ENCODE measurements at places on chromosomes 11 and 22.

DNA sequence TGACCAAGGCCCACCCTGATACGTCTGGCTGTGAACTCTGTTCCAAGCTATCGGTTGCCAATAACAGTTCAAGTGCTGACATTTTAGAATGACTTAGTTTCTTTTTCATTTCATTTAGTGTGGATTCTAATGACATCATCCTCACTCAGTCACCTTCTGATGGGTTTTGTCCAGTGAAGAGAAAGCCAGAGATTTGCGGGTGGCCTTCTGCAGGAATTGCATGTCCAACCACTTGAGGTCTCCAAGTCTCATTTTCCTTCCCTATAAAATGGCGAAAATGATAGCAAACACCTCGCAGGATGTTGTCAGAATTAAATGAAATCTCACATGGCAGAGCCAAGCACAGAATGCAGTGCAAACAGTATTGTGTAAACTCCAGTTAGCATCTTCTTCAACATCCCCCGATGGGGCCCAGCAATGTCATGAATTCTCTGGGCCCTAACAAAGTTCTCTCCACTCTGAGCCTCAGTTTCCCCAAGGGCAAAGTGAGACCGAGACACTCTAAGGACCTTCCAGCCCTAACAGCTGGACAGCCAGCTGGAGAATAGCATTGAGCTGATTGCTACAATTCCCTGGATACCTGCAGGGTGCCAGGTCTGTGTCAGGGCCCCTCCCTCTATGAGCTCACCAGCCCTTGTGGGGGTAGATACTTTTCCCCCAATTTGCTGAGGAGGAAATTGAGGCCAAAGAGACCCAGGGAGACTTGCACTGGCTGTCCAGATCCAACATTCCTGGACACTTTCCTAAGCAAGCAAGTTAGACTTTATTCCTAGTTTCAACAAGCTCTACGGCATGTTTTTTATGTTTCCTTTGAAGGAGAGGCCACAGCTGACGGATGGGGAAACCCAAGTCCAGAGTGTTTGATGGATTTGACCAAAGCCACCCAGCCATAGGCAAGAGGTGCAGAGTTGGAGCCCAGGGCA, 286.7 kb downstream of the MN1 start:
- no peak for DNase-seq

DNA sequence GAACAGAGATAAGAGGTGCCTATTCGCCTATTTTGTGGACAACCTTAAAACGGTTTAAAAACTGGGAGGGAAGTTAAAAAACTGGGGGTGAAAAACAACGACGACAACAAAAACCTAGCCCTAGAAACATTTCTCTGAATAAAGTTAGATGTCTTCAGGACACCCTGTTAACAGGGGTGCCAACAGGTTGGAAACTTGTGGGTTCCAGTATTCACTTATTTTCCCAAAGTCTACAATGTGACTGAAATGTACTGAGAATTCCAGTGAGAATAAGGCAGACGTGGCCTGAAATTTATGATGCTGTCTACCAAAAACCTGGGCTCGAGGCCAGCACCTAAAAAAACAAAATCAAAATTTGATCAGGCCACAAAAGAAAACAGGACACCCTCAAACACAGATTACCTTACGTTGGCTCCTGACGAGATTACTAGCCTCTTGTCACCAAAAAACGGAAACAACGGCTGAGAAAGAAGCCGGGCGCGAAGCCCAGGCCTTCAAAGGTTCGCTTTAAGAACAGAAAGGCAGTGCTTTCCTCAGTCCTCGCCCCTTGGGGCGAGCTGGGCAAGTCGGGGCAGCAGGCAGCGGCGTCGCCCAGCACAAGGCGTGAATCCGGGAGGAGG, 906 bp downstream of the CCDC90B start:
- no peak for DNase-seq

DNA sequence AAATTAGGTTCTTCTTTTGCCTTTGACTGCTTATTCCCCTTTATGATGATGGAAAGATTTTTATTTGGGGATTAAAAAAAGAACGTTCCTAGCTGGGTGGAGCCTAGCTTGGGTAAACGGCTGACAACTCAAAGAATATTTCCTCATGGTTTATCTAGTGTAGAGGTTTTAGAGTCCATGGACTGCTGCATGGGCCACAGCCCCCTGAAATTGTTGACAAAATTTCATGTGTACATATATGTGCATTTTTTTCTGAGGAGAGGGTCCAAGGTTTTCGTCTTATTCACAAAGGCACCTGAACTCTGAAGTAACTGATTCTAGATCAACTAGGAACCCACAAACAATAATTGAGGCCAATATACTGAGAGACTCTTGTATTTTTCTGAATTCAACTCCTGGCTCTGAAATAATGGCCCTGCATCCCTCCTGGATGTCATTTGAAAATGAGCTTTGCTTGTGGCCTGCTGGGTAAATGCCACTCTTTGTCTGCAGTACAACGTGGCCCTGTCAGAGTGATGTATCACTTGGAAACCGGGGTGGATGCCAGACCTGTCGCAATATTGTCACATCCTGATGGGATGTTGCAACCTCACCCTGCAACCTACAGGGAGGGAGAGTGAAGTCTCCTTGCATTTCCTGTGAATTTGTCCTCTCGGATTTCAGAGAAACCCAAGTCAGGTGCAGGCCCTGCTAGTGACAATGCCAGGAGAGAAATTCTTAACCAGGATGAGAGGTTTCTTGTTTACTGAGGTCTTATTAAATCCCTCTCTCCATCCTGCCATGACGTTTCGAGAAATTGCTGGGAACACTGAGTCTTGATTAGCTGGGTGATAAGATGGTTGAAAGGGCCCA, 33.8 kb downstream of the EHF start:
- DNase-seq: peak; percentile 56

- DNase-seq: no peak
Observed at GRCh38 chr11:109775686-109776085, 317.5 kb upstream of the ZC3H12C start.

DNA sequence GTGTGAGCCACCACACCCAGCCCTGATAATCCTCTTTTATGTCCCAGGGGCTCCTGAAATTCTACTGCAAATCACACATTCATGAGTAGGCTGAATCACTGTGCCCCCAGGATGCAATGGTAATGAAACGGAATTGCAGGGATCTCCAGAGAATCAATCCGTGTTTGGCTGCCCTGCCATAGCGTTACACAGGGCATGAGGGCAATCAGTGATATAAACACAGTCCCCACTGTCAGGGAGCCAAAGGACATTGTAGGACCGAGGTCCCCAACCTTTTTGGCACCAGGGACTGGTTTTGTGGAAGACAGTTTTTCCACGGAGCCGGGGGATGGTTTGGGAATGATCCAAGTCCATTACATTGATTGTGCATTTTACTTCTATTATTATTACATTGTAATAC, 9.0 kb upstream of the PLA2G6 start:
- no peak for DNase-seq

GRCh38 chr11:109998921-109999320, 94.3 kb upstream of the ZC3H12C start:
- no peak for DNase-seq

DNA sequence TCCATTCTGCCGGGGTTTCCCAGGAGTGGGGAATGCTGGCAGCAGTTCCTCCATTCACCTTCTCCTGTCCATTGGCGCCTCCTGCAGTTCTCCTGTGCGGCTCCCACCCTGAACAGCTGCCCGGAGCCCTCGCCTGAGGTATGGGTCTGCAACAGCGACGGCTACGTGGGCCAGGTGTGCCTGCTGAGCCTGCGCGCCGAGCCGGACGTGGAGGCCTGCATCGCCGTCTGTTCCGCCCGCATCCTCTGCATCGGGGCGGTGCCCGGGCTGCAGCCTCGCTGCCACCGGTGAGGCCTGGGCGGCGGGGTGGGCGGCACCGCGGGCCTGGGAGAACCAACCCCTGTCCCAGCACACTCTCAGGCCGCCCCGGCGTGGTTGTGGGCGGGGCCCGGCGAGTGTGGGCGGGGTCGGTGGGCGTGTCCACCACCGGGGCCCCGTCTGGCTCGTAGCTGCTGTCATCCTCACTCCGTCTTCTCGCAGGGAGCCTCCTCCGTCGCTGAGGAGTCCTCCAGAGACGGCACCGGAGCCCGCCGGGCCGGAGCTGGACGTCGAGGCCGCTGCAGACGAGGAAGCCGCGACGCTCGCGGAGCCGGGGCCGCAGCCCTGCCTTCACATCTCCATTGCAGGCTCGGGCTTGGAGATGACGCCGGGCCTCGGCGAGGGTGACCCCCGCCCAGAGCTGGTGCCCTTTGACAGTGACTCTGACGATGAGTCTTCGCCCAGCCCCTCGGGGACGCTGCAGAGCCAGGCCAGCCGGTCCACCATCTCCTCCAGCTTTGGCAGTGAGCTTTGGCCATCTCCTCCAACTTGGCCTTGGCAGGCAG, 14.0 kb upstream of the RELT start:
- DNase-seq: no peak

DNA sequence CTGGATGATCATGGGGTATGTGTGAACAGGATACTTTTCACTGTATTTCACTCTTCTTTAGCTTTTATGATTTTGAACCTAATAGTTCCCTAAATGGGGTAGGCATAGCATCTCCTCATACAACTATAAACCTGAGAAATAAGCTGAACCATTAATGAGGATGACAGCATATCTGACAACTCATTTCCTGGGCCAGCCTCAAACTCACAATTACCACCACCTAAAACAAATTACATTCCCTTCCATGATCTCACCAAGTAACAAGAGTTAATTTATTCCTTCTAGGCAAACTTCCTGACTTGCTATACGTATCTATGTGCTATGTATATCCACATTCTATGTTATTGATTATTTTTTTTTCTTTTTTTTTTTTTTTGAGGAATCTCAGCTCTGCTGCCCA, 23.0 kb downstream of the SIK3 start:
- no peak for DNase-seq

DNA sequence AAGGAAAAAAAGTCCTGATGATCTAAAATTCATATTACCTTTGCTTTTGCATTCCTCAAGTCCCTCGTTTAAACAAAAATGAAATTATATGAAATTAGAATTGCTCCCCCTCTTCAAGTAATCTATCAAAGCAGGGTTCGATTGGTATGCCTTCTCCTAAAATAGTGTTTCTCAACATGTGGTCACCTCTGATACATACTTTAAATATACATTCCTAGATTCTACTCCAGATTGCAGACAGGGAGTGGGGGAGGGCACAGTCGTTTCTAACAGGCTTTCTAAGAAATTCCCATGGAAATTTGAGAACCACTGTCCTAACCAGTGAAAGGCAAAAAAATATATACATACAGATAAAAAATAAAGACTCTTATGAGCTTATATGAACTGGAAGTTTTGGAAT, 22.6 kb upstream of the IRAG1 start:
- DNase-seq: peak; percentile 71

- DNase-seq: no peak
Observed at GRCh38 chr11:128879817-128880216, 11.3 kb upstream of the KCNJ5 start.

DNA sequence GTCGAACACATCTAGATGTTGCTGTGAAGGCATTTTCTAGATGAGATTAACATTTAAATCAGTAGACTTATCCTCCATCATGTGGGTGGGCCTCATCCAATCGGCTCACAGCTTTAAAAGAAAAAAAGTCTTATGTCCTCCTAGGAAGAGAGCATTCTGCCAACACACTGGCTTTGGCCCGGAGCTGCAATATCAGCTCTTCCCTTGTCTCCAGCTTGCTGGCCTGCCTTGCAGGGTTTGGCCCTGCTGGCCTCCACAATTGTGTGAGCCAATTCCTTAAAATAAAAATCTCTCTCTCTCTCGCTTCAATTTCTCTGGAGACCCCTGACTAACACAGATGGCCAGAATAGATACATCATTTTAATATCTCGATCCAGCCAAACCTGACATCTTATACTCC, 13.1 kb upstream of the ABCC8 start:
- DNase-seq: no peak

DNA sequence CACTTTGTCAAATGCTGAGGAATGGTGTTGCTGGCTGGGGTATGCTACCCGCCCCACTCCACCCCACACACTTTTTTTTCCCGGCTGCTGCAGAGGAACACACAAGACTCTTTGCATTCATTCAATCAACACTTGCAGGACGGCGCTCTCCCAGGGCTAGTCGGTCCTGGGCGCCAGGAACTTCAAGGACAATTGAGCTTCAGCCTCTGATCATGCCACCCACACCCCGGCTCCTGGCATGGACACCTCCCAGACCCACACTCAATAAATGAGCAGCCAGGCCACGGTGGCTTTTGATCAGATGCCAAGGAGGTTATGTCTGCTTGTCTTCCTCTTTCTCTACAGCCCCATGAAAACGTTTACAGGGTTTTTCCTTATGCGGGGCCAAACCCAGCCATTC, 19.8 kb downstream of the TPST2 start:
- no peak for DNase-seq

GRCh38 chr11:113865873-113866272, 9.5 kb downstream of the USP28 start:
- DNase-seq: no peak

GRCh38 chr22:30246814-30247376, 336 bp upstream of the LIF start:
- no peak for DNase-seq

GRCh38 chr22:29313126-29313575, 2.3 kb downstream of the RASL10A start:
- DNase-seq: peak; percentile 68

GRCh38 chr11:5013012-5013411, 18.4 kb downstream of the OR51L1 start:
- no peak for DNase-seq

- no peak for DNase-seq
Observed at GRCh38 chr11:61555051-61555969, 25.6 kb downstream of the SYT7 start.

DNA sequence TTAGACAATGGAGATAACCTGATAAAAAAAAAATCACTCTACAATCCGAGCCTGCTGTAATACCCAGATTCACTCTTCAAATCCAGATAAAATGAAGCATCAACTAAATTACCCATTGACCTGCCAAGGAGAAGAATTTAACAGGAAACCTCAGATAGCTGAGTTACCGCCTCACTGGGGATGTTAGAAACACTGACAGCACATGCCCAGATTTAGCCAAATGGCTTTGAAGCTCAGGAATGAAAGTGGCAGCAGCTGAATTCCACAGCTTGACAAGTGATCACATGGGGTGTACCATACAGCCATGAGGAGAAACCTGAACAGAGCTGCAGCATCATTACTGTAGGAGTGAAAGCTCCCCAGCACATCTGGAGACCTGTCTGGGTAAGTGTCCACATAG, 807.6 kb downstream of the DLG2 start:
- DNase-seq: peak; percentile 9

DNA sequence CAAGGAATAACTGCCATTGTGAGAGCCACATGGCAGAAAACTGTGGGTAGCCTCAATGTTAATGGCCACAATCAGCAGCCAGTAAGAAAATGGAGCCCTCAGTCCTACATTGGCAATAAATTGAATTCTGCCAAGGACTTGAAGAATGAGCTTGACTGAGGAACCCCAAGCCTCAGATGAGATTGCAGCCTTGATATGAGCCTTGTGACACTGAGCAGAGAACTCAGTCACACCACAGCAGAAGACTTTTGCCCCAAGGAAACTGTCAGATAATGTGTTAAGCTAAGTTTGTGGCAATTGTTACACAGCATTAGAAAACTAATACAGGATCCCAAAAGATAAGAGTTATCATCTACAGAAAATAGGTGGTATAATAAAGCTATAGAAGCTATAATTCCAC, 2.4 kb upstream of the TTC17 start:
- DNase-seq: no peak
